ENCODE measurements at places on chromosomes 3 and 15.

DNA sequence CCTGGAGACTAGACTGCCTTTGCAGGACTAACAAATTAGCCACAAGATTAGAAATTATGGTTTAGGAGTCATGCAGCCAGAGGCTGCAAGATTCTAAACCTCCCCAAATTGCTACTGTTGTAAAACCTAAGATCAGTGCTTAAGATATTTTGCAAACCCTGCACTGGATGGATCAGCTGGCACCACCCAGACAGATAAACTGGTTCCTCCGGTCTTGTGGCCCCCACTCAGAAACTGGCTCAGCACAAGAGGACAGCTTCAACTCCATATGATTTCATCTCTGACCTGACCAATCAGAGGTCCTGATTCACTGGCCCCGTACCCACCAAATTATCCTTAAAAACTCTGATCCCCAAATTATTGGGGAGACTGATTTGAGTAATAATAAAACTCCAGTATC lies 19.5 kb upstream of the PXYLP1 start:
- no peak for DNase-seq

DNA sequence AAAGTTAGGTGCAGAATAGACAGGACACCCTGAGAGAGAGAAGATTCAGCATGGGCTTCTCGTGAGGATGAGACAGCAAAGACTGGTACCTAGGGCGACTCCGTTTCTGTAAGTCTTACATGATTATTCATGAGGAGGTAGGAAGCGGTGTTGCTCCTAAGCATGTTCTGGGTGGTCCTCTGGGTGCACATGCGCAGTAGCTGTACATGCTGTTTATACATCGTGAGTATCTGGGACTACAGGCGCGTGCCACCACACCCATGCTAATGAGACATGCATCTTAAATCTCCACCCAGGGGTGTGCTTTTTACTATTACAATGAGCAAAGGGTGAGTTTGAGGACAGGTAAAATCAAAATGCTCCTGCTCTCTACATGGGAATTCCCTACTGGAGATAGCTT lies 12.3 kb downstream of the ALPK3 start:
- no peak for DNase-seq

- DNase-seq, result no peak
Observed at GRCh38 chr3:114380233-114380651, 86.4 kb downstream of the TIGIT start.

DNA sequence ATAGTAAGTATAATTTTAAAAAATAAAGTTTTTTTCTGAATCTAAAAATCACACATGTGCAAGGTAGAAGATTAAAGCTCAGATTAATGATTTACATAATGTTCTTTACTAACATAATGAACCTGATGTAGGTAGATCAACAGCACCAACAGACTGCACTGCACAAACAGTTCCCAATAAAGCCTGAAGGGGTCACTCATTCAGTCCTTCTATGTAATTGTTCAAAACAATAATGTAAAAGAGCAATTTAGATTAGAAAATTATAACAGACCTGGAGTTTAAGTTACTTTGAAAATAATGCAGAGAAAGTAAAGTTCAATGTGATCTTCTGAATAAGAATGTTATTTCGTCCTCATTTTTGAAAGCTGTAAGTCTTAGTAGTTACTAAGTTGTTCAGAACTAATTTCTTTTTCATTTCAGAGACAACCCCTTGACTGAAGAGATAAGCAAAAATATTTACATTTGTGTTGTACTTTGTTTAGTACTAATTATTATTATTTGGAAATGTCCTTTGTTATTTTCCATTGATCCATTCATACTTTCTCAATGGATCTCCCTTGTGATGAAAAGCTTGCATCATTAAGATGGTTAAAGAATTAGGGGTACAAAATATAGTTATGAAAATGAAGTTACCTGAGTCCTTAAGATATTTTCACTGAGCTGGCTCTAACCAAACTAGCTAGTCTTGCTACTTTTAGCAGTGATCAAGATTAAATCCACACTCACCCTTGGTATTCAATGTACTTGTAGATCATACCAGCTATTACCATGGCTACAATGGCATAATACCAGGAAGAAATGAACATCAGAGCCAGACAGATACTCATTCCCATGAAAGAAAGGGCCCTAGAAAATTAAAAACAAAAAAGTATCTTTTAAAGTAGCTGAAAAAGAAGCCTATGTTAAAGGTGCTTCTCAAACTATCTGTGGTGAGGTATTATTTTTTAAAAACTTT lies 16.8 kb downstream of the EMC4 start:
- peak; percentile 56 for DNase-seq

- no peak for DNase-seq
Observed at GRCh38 chr3:59930170-59930569, 880.3 kb upstream of the CFAP20DC start.
